ENCODE measurements at places on chromosomes 4 and X.

GRCh38 chr4:80017125-80017854, 55.7 kb downstream of the ANTXR2 start:
- DNase-seq, result no peak

DNA sequence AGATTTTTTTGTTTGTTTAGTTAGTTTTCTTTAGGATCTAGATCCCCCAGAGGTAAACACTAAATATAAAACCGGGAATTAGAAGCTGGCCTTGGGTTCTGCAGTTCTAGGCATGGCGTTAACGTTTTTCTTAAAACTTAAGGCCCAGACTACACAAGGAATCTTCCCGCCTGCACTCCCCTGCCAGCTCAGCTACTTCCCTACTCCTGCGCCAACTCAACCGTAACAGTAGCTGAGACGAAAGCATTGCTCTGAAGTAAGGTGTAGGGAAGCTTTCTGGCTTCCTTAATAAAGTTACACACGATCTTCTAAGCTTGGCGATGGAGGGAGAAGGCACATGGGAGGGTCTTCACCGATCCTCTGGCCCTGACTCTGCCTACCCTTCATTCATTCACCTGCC, 37.1 kb downstream of the CPE start:
- no peak for DNase-seq

- no peak for DNase-seq
These were observed 292.7 kb upstream of the TENM3 start for GRCh38 chr4:181950372-181951127.

DNA sequence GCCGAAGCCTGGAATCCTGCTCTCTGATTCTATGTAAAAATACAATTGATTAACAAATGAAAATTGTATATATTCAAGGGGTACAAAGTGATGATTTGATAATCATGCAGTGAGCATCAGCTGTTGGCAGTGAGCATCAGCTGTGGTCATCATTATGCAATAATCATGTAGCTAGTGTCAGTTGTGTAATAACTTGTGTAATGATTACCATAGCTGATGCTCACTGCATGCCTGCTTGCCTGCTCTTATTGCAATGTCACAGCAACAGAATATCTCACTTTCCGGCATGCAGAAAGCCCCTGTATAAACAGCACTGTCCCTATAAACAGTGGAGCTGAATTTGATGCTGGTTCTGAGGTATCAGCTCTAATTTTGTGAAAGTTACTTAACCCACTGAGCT, 46.8 kb downstream of the SULT1B1 start:
- no peak for DNase-seq

DNA sequence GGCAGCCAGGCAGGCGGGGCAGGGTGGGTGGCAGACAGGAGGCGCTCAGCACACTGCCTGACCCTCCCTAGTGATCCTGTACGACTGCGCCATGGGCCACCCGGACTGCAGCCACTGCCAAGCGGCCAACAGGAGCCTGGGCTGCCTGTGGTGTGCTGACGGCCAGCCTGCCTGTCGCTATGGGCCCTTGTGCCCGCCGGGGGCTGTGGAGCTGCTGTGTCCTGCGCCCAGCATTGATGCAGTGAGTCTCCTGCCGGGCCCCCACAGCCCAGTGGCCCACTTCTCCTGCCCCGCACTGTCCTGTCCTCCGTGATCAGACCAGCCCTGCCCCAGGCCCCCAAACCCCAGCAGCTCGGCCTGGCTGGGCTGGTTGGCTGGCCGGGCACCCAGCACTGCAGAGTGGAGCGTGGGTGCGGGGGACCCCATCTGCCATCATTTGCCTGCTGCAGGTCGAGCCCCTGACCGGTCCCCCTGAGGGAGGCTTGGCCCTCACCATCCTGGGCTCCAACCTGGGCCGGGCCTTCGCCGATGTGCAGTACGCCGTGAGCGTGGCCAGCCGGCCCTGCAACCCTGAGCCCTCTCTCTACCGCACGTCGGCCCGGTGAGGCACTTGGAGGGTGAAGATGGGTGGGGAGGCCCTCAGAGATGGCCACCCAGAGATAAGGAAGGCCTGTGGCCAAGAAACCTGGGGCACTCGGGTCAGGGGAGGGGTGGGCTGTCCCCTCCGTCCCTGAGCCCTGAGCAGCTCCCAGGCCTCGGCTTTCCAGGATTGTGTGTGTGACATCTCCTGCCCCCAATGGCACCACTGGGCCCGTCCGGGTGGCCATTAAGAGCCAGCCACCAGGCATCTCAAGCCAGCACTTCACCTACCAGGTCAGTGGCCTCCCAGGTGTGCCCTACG, 7.6 kb downstream of the PLXNB3 start:
- no peak for DNase-seq

DNA sequence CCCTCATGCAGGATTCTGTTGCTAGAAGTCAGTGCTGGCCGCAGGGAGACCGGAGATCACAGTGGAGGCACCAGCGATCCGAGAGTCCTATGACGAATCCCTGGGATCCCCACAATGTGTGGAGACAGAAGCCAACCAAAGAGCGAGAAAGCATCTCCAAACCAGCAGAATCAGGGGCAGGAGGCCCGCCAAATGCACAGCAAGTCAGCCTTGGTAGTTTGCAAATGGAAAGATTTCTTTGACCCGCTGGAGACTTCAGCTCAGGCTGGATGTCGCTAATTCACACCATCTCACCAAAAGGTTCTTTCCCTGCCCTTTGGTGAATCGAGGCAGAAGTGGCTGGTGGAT, 505 bp upstream of the PKD2 start:
- DNase-seq, result peak; percentile 37

- DNase-seq, result no peak
These were observed 22.0 kb downstream of the ARHGAP24 start for GRCh38 chr4:85496933-85497332.

GRCh38 chr4:22444813-22445212, 71.1 kb downstream of the ADGRA3 start:
- no peak for DNase-seq

DNA sequence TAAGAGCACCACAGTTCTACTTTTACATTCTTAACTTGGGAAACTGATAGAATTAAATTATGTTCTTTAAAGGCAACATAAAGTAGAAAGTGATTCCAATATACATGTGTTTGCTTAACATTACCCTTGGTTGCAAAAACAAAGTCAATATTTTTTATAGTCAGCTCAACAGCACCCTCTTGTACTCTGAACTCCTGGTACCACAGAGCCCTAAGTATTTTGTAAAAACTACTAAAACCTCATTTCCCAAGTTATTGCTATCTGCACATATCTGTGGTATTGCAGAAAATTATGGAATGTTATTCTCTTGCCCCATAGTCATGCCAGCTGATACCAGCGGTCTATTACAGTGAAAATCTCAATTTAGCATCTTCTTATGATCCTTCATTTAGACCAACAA, 2.9 kb downstream of the KIF4A start:
- no peak for DNase-seq

DNA sequence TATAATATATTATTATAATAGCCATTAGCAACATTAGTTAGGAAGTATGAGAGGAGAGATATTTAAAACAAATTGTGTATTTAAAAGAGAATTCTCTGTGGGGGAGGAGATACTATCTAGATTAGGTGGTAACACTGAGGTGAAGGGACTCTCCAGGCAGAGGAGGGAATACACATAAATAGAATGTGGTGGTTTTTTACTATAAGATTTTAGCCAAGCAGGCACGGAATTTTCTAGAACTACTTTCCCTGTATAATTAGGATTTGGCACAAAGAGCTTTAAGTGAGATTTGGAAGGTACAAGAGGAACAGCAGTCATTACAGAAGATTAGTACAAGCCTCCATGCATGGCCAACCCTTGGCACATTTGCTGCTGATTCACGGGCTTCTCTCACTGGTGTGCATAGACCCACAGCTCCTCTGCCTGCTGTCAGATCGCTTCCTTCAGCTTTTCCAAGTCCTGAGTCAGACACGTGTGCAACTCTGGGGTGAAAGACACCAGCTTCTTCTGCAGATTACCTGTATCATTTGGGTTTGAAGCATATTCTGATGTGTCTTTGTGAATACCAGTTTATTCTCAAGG, 685.5 kb downstream of the KCTD8 start:
- no peak for DNase-seq

DNA sequence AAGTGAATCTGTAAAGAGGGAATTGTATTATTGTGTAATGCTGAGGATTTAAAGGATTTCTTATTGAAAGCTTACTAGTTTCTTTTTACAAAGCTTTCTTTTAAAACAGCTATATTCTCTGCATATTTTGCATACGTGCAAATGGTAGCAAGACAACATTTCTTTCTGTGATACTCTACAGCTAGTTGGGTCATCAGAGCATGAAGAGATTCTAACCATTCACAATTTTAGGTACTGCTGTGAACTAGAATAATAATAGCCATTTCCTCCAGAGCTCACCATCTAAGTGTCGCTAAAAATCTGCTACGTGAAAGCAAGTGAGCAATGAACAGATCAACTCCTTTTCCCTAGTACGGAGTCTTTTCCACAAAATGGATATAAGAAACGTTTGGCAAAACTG, 37.3 kb downstream of the ARHGAP6 start:
- no peak for DNase-seq

GRCh38 chrX:34764852-34765361, 107.8 kb upstream of the TMEM47 start:
- DNase-seq, result no peak
